ENCODE measurements at places on chromosomes 5 and 9.

DNA sequence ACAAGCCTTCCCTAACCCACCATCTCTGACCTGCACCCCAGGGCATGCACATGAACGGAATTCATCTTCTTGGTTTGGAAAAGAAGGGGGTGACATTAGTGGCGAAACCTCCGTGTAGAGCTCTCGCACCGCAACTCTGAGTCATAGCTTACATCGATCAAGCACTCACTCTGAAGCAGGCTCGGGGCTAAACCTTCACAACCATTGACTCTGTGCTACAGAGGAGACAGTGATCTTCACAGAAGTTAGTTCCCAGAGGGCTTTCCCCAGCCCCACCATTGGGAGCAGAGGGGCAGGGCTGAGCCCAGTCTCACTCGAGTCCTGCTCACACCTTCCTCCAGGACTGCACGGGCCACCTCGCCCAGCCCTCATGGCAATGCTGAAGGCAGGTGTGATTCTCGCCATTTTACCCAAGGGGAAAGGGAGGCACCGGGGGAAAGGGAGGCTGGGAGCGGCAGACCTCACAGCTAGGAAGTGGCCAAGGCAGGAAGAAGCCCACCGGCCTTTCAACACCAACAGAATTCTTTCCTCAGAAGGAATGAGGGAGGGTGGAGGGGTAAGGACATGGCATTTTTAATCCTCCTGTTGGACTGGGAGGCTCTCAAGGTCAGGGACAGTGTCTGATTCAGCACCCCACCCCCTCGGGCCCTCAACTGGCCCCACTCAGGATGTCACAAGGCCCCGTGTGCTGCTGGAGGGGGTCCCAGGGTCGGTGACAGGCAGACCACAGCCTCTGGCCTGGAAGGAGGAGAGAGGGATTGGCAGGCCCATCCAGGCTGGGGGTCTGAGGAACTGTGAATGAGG lies 25.9 kb upstream of the IL17B start:
- no peak for DNase-seq

- DNase-seq: no peak
Observed at GRCh38 chr5:113450929-113451328, 16.1 kb upstream of the TSSK1B start.

DNA sequence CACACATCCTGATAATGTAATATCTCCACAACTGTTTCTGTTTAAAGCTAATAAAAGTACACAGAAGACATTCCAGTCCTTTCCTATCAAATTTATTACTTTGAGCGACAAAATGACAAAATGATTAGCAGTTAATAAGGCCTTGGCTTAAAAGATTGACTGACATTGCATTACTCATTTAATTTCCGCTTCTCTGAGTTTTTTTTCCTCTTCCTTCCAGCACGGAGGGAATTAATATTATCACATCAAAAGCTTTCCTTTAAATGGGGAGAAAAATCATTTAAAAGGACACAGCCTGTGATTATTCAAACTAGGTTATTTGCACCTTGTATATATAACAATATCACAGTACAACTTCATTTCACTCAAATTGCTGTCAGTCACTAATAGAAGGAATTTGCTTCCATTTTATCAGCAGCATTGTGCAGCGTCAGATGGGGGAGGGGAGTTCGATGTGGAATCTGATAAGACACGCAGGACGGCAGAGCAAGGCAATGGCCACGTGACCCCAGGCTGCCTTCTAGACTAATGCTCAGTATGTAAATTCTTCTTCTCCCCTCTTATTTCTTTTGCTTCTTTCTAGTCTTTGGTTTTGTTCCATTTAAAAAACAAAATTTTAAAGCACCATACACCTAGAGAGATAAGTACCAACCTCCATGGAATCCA lies 400.5 kb downstream of the IRX1 start:
- no peak for DNase-seq

GRCh38 chr5:131637694-131638093 lies 2.7 kb upstream of the RAPGEF6 start:
- DNase-seq: no peak

DNA sequence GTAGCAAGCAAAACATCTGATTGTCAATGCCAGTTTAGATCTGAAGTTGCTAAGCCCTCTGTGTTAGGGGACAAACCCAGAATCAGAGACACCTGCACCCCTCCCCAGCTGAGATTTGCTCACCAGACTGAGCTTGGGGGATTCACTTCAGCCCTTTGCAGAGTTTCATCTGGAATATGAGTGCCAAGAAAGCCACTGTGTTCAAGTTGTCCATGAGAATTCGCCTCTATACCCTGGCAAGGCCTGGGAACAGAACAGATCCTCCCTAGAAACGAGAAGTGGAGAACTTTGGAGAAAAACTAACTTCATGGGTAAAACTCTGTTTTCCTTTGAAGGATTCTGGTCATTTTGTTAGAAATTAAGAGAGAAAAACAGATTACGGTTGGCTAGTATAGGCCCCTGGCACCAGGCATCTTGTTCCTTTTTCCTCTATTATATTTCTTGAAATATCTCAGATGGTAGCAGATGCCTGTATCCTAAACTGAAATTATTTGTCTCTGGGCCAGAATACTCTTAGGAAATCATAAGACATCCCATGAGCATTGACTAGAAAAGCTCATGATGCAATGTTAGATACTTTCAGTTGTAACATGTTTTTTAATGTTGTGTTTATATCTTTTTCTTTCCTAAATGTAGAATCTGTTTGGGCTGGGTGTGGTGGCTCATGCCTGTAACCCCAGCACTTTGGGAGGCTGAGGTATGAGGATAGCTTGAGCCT lies 64.4 kb downstream of the SNX18 start:
- DNase-seq: no peak

GRCh38 chr5:59041355-59041754 lies 458.5 kb downstream of the RAB3C start:
- DNase-seq: no peak

GRCh38 chr5:166722939-166723338 lies 1568.5 kb upstream of the WWC1 start:
- DNase-seq: no peak

DNA sequence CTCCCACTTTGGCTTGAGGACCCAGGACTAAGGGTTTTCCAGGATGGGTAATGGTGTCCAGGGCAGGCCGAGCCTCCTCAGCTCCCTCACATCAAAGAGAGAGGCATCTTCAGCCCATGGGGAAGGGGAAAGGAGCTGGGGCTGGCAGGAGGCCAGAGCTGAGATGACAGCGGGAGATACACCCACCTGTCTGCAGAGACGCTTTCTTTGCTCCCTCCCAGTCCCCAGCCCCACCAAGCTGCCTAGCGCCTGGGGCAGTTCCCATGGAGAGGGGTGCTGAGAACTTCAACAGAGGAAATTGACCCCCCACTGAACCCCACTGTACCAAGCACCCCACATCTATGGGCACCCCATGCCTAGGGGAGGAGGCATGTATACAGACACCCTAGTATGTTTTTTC lies 10.6 kb downstream of the PCDH1 start:
- no peak for DNase-seq

DNA sequence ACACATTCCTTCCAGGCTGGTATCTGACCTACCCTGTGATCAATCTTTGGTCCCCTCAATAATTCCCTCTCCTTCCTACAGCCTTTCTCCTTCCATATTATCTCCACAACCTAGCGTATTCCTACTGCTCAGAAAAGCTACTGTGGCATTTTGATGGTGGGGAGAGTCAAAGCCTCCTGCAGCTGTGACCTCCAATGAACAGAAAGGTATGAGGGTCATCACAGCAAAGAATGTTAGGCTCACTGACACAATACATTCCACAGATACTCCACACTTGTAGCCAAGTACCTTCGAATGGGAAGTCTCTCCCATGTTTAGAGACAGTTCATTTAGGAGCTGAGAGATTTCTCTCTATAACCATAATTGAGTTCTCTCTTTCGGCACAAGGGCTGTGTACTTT lies 5.9 kb downstream of the FBN2 start:
- no peak for DNase-seq

- no peak for DNase-seq
Observed at GRCh38 chr5:62271370-62271769, 34.6 kb upstream of the KIF2A start.

DNA sequence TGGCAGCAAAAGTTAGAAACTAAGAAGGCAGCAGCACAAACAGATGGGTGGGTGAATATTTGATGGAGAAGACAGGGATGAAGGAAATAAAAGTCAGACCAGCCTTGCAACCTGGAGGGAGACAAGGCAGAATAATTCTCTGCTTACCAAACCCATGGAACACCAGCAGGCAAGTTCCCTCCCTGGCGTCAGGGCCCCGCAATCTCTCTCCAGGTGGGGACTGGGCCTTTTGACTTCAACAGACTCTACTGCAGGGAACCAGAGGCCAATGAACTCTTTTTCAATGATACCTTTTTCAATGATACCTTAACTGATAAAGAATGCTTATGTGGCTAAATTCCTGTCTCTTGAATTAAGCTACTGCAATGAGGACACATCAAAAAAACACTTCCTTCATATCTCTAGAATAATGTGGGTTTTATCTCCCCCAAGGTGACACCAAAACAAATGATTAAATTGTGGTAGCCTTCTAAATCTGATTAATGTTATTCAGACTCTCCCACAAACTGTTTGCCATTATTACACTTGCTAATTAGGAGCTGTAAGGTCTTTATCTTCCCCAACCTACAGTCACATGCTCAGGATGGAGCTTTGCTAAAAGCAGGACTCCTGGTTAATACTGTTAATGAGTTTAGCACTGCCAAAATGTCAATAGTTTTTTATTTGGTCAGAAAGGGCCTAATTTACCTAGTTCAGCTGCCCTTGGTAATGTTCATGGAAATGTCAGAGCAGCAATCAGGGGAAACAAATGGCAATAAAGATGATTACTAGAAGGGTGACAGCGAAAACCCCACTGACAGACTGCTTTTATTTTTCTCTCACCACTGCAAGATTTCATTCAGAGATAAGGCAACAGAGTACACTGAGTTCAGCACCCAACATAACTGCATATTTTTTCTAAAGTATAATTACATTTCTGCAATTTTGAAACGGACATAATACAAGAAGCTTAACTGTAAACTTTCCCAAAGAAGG lies 165.5 kb downstream of the TSSK1B start:
- no peak for DNase-seq

DNA sequence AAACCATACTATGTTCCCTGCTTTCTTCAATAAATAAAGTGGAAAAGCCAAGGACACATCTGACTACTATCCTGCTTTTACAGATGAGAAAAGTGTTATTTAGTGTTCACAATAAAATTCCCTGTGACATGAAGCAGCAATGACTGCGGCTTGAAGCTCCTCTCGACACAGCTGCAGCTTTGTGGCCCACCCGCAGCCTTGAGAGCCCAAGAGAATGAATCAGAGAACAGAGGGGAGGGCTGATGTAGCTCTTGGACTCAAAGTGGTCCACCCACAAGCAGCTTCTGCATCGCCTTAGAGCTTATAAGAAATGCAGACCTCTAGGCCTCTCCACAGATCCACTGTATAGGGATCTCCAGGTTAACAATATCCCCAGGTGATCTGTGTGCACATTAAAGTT lies 181.3 kb upstream of the GNA14 start:
- no peak for DNase-seq

DNA sequence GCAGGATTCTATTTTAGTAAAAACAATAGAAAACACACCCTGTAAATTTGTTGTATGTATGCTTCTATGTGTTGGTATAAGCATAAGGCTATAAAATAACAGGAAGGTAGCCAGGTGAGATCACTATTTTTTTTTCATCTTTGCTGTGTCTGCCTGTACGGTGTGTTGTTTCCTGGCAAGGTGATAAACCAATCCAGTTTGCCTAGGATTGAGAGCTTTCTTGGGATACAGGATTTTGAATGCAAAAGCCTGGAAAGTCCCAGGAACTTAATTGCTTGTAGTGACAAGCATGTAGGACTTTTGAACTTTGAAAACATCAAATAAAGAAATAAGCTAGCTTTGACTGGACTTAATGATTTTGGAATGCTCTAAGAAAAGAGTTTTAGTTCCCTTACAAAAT lies 83.3 kb upstream of the RORB start:
- DNase-seq: no peak

GRCh38 chr5:135117590-135117989 lies 83.6 kb upstream of the PITX1 start:
- DNase-seq: no peak

DNA sequence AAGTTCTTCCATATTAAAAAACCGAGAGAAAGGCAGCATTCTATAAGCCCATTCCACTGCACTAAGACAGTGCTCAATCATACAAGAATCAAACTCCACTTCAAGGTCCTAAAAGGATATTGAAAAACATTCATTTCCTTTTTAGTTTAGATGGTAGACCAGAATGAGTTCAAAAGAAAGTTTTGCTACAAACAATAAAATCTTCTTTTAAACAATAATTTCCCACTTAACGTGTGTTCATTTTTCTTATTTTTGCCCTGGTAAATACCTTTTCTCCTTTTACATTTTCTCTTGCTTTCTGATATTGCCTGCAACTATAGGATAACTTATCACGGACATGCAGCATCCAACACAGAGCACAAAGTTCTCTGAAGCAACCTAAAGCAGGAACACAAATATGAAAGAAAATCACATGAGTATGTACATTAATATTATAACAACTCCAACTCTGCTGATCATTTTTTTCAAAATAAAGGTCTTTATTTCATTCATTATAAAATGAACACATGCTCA lies 61.7 kb downstream of the CPLANE1 start:
- no peak for DNase-seq

GRCh38 chr9:86350006-86350760 lies 4.0 kb downstream of the TUT7 start:
- no peak for DNase-seq
